Fibroblast of skin of right quadriceps (primary cell): ENCODE measurements at places on chromosomes 5 and 9.

DNA sequence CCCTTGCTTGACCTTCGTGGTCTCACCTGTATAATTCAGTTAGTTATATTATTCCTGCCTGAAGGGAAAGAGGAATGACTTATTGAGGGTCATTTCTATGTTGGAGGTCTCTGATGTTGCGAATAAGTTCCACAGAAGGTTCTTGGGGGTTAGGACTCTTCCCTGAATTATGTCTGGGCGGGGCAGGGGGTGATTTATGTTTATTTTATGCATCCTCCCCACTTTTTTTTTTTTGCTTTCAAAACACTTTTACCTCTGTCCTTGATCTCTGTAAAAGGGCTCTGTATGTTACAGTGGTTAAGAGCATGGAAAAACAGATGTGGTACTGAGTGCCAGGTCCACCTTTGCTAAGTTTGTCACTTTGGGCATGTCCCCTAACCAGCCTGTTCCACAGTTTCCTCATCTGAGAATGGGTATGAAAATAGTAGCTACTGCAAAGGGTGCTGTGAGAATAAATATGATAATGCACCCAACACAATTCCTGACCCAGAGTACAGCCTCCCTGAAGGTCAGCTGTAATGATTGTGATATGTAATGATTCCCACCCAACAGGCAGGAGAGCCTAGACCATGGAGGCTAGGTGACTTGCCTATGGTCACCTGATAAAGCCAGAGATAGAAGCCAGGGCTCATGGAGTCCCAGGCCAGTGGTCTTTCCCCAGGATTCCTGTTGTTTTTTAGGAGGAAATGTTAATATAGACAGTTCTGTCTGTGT lies 54.8 kb downstream of the SLC22A5 start:
- DNase-seq = no peak

GRCh38 chr5:79547429-79547822 lies 33.5 kb upstream of the HOMER1 start:
- no peak for DNase-seq

GRCh38 chr9:21412107-21412506 lies 3.2 kb downstream of the IFNA8 start:
- no peak for DNase-seq

GRCh38 chr5:148382961-148383360 lies 797 bp upstream of the FBXO38 start:
- DNase-seq = no peak

- no peak for DNase-seq
These were observed 10.6 kb upstream of the SLC2A6 start for GRCh38 chr9:133489253-133490190.

- no peak for DNase-seq
These were observed 51.3 kb upstream of the GRIA1 start for GRCh38 chr5:153439130-153439529.
